ENCODE measurements at places on chromosomes 12 and 14. TPM values are rescaled to one million over a fixed set of nuclear protein-coding genes. Genes with fewer than 3 reads are reported as not detected.

ACVRL1 gene
- 78.0 TPM for total RNA-seq

PLA2G1B gene
- total RNA-seq = not detected

WIF1 gene
- not detected for total RNA-seq

SERPINA3 gene
- 0.49 TPM for total RNA-seq

SEL1L gene
- 90.7 TPM for total RNA-seq
